Pancreas (tissue), 10 donors: ENCODE measurements at places on chromosomes 3 and 15. TPM values are rescaled to one million over a fixed set of nuclear protein-coding genes. Genes with fewer than 3 reads are reported as not detected.

CAMK2N2 gene
- 7.5 TPM for total RNA-seq

RFT1 gene
- 10.4 TPM for total RNA-seq

AGTR1 gene
- 0.73 TPM for total RNA-seq

RTP3 gene
- not detected for total RNA-seq

SELENOS gene
- 50.4 TPM for total RNA-seq

RASL12 gene
- total RNA-seq, result 0.32 TPM

ULK3 gene
- total RNA-seq, result 15.0 TPM

ACKR2 gene
- 0.85 TPM for total RNA-seq

ZNF662 gene
- total RNA-seq, result 8.2 TPM

KNG1 gene
- total RNA-seq, result not detected

DNA sequence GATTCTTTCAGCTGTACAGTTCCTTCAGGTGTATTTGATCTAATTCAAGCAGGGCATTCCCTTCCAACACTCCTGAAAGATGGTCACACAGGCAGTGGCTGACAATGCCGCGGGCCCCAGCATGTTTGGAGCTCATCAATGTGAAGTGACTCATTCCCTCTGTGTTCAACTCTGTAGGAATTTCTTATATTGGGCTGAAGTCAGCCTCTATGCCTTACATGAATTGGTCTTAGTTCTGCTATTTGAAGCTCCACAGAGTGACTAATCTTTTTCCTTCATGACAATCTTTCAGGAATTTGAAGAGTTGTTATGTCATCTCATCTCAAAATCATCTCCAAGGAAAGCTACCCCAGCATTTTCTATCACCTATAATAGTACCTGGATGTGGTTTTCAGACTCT lies 142.5 kb upstream of the C2CD4B start:
- no peak for DNase-seq
- H3K4me3 ChIP-seq, result no peak overlapping the region
- no peaks in the 10 kb centered on the region for H3K36me3 ChIP-seq

- DNase-seq, result no peak
- H3K4me1 ChIP-seq, result no peaks in the 10 kb centered on the region
- H3K27ac ChIP-seq, result no peak overlapping the region
Observed at GRCh38 chr3:188643736-188644135, 489.8 kb downstream of the LPP start.

GRCh38 chr15:72065801-72066200 lies 52.1 kb downstream of the MYO9A start:
- no peak overlapping the region for H3K4me3 ChIP-seq
- no peaks in the 10 kb centered on the region for H3K4me1 ChIP-seq
- H3K36me3 ChIP-seq, result no peaks in the 10 kb centered on the region

DNA sequence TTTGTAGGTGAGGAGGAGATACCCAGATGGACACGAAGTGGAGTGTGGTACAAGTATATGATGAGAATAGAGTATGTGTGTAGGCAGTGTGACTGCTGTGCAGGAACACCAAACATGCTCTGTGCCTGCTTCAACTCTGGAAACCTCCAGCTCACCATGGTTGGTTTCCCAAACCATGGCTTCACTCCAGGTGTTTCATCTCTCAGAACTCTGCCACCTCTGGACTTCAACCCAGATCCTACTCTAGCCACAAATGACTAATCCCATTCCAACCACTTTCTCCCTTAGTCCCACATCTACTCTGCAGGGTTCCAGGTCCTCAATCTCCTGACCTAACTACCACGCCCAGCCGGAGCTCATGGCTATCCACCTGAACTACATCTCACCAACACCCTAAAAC lies 102.1 kb downstream of the RYK start:
- no peak for DNase-seq
- no peaks in the 10 kb centered on the region for H3K36me3 ChIP-seq
- H3K4me3 ChIP-seq, result no peak overlapping the region
- H3K27me3 ChIP-seq, result no peaks in the 10 kb centered on the region

- no peak overlapping the region for H3K4me3 ChIP-seq
- H3K4me1 ChIP-seq, result no peaks in the 10 kb centered on the region
- DNase-seq, result no peak
- no peak overlapping the region for H3K27ac ChIP-seq
- H3K27me3 ChIP-seq, result no peaks in the 10 kb centered on the region
Observed at GRCh38 chr15:54033869-54034458, 55.7 kb downstream of the UNC13C start.

DNA sequence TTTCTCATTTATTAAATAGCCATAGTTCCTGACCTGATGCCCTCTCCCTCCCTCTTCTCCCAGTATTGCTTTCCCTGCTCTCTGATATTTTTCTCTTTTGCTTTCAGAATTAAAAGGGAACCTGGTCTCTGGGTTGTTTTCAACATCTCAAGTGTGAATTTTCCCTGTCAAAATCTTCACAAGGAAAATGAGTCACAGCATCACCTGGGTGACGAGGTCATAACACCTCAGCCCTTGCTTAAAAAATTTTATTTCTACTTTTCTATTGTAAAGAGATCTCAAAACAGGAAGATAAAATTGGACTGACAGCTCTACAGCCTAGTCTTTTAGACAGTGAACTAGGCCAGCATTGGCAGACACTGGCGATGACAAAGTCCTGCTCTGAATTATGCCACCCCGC lies 40.1 kb downstream of the GAP43 start:
- H3K27me3 ChIP-seq, result no peaks in the 10 kb centered on the region
- no peak overlapping the region for H3K27ac ChIP-seq
- DNase-seq, result no peak
- no peaks in the 10 kb centered on the region for H3K4me1 ChIP-seq

DNA sequence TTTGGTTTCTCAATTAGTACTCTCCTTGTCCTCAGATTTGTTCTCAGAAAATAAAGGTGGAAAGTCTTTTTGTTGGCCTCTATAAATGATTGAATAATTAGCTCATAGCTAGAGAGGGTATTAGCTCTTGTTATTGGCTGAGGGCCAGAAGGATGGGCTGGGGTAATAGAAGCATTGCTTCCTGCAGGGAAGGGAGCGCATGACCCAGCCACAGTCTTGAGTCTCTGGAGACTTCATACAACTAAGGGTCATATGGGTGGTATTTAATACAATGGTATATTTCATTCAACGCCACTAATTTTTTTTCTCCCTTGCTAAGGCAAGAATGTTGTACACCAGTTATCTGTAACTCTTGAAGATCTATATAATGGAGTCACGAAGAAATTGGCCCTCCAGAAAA lies 8.4 kb downstream of the DNAJA4 start:
- no peaks in the 10 kb centered on the region for H3K27me3 ChIP-seq
- H3K4me3 ChIP-seq, result no peak overlapping the region
- H3K36me3 ChIP-seq, result no peaks in the 10 kb centered on the region
- no peak overlapping the region for H3K27ac ChIP-seq
- H3K4me1 ChIP-seq, result no peaks in the 10 kb centered on the region

GRCh38 chr3:13274551-13275332 lies 145.4 kb downstream of the NUP210 start:
- no peaks in the 10 kb centered on the region for H3K36me3 ChIP-seq
- H3K27ac ChIP-seq, result no peak overlapping the region
- no peaks in the 10 kb centered on the region for H3K4me1 ChIP-seq
- no peak for DNase-seq

DNA sequence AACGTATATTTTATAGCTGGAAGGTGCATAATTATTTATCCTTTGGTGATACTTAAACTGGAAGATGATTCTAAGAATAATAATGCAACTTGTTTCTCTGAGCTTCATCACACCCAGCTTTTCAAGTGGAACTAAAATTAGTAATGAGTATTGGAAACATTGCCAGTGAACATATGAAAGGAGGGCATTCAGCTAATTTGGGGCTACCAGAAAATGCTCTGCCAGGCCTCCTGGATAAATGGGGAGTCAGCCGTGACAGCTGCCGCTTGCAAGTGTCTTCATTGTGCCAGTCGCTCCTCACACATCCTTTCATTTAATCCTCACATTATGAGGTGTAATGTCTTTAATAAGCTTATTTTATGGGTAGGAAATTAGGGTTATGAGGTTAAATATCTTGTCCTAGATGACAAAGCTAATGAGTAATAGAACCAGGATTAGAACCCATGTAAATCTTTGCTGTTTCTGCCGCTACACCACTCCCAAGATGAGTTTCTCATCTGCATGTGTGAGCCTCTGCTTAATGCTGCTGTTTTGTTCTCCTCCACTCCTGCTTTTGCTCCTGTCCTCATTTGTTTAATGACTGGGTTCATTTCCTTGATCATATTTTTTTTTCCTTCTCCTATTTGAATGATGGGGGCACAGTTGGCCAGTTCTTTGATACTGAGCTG lies 155.7 kb downstream of the PLCL2 start:
- H3K27ac ChIP-seq, result no peak overlapping the region
- no peaks in the 10 kb centered on the region for H3K36me3 ChIP-seq
- H3K27me3 ChIP-seq, result no peaks in the 10 kb centered on the region

- H3K4me3 ChIP-seq, result no peak overlapping the region
- H3K27ac ChIP-seq, result no peak overlapping the region
- DNase-seq, result no peak
- no peaks in the 10 kb centered on the region for H3K4me1 ChIP-seq
Observed at GRCh38 chr15:42010434-42010833, 10.4 kb downstream of the PLA2G4E start.

DNA sequence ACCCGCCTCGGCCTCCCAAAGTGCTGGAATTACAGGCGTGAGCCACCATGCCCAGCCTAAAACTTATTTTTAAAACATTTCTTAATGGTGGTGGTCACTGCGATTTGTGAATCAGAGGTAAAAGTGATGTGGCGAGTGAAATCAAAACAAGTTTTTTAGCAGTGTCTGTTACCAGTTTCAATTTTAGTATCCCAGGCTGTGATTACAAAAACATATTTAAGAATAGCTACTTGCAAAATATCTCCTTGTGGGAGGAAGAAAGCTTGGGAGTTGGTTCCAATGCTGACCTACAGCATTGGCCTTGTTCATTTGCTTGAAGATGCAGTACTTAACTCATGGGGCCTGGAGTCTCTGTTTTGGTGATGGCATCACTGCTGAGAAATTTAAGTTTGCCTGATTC lies 4.5 kb downstream of the RAB7A start:
- peaks cover 11% of the 10 kb centered on the region for H3K4me1 ChIP-seq
- no peak overlapping the region for H3K27ac ChIP-seq
- no peaks in the 10 kb centered on the region for H3K36me3 ChIP-seq
- DNase-seq, result no peak
- H3K27me3 ChIP-seq, result no peaks in the 10 kb centered on the region

DNA sequence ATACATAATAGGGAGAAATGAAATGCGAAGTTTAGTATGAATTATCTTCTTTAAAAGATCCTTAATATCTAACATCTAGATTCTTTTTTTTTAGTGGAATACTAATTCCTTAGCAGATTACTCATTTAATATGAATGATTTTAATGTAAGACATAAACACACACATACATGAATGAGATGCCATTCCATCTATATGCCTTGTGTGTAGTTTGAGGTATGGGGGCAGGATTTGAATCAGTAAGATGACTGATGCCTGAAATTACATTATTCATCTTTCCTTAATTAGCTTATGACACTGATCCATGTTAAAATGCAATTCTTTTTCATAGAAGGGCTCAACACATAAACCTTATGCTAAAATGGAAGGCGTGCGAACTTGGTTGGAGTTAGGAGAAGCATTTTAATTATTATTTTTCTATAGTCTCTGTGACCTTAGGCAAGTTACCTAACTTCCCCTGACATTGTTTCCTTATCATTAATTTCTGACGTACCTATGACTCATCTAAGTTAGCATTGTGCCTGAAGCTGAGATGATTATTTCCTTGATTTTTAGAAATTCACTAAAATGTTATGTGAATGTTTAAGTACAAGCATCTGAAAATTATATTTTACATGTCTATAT lies 10.8 kb upstream of the BNIP2 start:
- DNase-seq, result no peak
- H3K36me3 ChIP-seq, result no peaks in the 10 kb centered on the region
- no peak overlapping the region for H3K4me3 ChIP-seq
- H3K27ac ChIP-seq, result no peak overlapping the region
- H3K4me1 ChIP-seq, result no peaks in the 10 kb centered on the region

GRCh38 chr3:186826976-186827857 lies 15.3 kb upstream of the ADIPOQ start:
- peak overlapping the region; percentile 44 for H3K4me3 ChIP-seq
- H3K27me3 ChIP-seq, result no peaks in the 10 kb centered on the region
- no peaks in the 10 kb centered on the region for H3K4me1 ChIP-seq
- no peak overlapping the region for H3K27ac ChIP-seq

DNA sequence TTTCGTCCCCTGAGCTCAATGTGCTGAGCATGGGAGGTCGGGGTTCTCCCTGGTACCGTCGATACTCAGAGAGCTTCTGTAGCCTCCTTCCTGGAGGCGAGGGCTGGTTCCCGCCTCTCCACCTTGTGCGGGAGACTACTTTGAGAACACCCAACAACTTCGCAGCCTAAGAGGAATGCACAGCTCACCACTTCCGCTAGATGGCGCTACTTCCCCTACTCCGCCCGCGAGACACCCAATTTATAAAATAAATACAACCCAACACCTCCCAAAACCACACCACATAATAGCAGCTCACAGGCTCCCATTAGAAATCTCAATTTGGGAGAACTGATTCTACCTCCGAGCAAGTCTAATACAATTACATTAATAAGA lies 1.2 kb downstream of the RGMA start:
- H3K36me3 ChIP-seq, result no peaks in the 10 kb centered on the region
- H3K27ac ChIP-seq, result no peak overlapping the region
- H3K27me3 ChIP-seq, result no peaks in the 10 kb centered on the region
- DNase-seq, result peak; percentile 85

- no peaks in the 10 kb centered on the region for H3K4me1 ChIP-seq
- no peaks in the 10 kb centered on the region for H3K27me3 ChIP-seq
- H3K4me3 ChIP-seq, result no peak overlapping the region
- H3K36me3 ChIP-seq, result no peaks in the 10 kb centered on the region
Observed at GRCh38 chr3:25897019-25897418, 107.1 kb downstream of the OXSM start.

- no peaks in the 10 kb centered on the region for H3K4me1 ChIP-seq
- H3K36me3 ChIP-seq, result no peaks in the 10 kb centered on the region
- no peak overlapping the region for H3K4me3 ChIP-seq
- H3K27me3 ChIP-seq, result no peaks in the 10 kb centered on the region
- no peak for DNase-seq
Observed at GRCh38 chr3:187295316-187296034, 3.9 kb upstream of the MASP1 start.

DNA sequence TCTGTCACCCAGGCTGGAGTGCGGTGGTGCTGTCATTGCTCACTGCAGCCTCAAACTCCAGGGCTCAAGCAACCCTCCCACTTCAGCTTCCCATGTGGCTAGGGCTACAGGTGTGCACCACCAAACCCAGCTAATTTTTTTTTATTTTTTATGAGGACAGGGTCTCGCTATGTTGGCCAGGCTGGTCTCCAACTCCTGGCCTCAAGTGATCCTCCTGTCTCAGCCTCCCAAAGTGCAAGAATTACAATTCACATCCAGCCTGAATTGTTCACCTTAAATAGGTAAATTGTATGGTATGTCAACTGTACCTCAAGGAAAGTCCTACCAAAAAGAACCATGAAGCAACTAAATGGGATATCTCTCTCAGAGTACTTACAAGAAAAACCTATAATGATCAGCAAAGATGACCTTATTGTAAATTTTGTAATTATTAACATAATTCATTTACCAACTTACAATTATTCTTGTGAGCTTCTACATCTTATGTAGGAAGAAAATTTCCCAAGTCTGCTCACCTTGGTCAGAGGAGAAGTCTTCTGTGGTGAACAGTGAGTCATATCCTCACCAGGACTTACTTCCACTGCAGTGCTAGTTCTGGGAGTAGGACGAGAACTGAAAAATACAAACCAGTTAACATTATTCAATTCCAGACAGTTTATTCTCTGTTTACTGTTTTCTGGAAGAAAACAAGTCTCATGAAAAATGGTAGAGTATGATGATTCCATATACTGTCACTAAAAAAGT lies 54.4 kb downstream of the ULK4 start:
- no peak overlapping the region for H3K27ac ChIP-seq
- no peaks in the 10 kb centered on the region for H3K27me3 ChIP-seq
- H3K4me1 ChIP-seq, result no peaks in the 10 kb centered on the region
- H3K36me3 ChIP-seq, result no peaks in the 10 kb centered on the region
- no peak for DNase-seq
